ENCODE measurements at places on chromosomes 12 and 14.

DNA sequence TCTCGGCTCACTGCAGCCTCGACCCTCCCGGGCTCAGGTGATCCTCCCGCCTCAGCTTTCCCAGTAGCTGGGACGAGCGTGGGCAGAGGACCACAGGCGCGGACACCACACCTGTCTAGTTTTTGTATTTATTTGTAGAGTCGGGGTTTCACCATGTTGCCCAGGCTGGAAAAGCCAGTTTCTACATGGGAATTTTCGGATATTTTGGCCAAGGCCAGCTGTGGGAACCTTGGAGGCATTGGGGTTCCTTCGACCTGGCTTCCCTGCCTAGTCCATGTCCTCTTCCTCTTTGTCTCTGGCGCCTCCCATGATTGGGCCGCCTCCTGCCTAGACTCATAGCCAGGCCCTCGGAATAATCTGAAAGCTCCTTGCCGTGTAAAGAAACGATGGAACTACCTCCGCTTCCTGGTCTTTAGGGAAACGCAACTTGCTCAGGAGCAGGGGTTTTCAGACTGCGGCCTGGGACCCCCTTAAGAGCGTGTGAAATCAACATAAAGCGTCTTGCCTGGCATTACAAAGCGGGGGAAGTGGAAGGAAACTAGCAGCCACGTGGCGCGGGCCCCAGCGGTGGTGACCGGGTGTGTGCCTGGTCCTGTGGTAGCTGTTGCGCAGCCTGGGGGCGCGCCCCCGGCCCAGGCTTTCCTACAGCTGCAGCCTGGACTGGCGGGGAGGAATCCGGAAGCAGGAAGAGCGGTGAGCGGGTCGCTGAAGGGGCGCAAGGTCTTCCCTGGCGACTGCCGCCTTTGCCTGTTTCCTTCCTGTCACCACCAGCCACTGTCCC is 1.4 kb upstream of the HSP90AA1 start:
- DNase-seq: no peak

DNA sequence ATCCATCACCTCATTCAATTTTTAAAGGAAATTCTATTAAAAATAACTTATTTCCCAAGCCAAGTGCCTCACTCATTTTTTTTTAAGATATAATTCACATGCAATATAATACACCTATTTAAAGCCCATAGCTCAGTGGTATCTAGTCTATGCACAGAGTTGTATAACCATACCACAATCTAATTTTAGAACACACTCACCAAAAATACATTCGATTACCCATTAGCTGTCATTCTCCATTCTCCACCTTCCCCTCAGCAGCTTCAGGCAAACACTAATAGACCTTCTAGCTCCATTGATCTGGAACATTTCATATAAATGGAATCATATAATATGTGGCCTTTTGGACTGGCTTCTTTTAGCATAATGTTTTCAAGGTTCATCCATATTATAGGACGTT is 49.5 kb downstream of the CLMN start:
- no peak for DNase-seq

GRCh38 chr12:76943008-76943407 is 64.2 kb upstream of the CSRP2 start:
- DNase-seq: no peak

GRCh38 chr12:52644078-52644415 is 8.0 kb downstream of the KRT2 start:
- no peak for DNase-seq

DNA sequence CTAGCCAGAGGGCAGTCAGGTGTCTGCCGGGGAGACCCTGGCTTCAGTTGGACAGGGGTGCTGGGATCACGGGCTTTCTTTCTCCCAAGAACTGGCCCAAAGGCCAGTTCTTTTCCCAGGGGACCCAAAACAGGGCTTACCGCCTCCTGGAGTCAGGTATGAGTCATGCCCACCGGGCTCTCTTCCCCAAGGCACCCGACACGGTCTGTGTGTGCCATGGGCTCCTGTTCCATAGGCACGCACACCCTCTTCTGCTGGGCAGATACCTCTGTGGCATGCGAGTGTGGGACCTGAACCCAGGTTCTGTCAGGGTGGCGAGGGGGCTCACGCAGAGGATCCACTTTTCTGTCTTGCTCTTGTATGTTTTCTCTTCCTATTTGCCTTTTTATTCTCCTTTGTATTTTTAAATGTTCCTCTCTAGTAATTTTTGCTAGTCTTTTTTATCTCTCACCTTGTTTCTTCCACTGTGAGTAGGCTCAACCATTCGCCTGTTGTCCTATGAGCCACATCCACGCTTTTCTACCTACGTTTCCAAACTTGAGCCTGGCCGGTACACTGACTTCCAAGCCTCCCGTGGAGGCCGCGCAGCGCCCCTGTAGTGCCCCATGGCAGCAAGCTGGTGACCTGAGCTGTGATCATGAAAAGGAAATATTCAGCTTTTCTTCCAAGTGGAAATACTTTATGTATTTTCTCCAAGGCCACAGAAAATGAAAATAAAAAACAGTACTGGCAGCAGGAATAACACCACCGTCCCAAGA is 362.2 kb downstream of the CACNA1C start:
- DNase-seq: no peak

GRCh38 chr14:39957290-39957689 is 525.1 kb upstream of the FBXO33 start:
- DNase-seq: no peak

GRCh38 chr14:28751467-28752058 is 15.0 kb upstream of the FOXG1 start:
- DNase-seq: peak; percentile 85

DNA sequence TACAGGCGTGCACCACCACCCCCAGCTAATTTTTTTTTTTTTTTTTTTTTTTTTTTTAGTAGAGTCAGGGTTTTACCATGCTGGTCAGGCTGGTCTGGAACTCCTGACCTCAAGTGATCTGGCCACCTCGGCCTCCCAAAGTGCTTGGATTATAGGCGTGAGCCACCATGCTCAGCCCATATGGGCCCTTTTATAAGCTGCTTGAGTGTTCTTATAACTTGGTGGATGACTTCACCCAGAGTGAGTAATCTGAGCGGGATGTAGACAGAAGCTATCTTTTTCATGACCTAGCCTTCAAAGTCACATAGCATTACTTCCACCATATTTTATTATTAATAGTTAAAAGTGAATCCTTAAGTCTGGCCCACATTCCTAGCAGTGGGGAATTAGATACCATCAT is 16.4 kb downstream of the BBOF1 start:
- no peak for DNase-seq

GRCh38 chr14:70654632-70655031 is 12.9 kb downstream of the TTC9 start:
- no peak for DNase-seq

- no peak for DNase-seq
Measured at GRCh38 chr12:26473291-26473690, 277.9 kb downstream of the SSPN start.

DNA sequence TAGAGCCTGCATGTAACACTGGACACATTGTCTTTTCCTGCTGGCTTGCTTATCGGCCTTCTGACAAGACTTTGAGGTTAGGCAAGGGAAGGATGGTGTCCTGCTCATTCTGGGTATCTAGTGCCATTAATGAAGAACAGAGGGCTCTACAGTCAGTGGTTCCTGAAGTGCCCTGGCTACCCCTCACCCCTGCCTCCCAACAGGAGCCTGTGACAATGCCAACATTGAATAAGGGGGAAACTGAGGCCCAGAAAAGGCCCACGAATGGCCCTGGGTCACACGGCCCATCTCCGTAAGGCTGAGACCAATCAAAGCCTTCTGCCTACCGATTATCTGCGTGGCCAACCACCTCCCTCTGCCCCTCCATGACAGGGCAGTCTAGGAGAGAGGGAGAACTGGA is 2.1 kb downstream of the IFI27L2 start:
- DNase-seq: no peak

GRCh38 chr12:32124637-32125036 is 18.0 kb downstream of the BICD1 start:
- no peak for DNase-seq

GRCh38 chr12:79859646-79860045 is 75.3 kb downstream of the PPP1R12A start:
- DNase-seq: no peak

- DNase-seq: no peak
Measured at GRCh38 chr12:121992059-121992879, 29.4 kb upstream of the BCL7A start.

DNA sequence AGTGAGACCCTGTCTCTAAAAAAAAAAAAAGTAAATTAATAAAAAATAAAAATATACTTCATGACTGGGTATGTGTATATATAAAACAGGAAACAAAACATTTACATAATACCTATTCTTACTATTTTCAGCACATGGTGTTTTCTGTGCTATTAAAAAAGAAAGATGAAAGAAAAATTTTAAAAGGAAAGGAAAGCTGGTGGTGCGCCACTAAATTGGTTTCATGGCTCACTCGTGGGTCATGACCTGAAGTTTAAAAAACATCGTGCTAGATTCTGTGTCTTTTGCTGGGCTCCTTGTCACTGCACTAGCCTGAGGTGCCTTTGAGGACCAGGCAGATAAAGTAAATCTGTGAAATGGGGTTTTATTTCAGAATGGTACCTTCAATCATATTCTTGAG is 69.8 kb downstream of the IFT43 start:
- no peak for DNase-seq

DNA sequence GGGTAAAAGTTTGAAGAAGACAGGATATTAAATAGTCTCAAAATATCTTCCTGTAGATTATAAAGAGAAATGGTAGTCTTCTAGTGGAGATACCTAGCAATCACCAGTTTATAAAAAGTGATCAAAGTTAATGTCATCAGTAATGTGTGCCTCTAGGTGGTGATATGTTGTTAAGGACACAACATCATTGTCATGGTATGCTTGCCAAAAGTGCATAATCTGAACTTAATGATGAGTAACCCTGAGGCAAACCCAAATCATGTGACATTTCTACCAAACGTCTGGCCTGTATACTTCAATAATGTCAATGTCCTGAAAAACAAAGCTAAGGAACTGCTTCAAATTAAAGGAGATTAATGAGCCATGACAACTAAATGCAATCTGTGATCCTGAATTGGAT is 214.7 kb downstream of the PHLDA1 start:
- DNase-seq: no peak

- no peak for DNase-seq
Measured at GRCh38 chr12:67450441-67450840, 181.3 kb downstream of the CAND1 start.

- DNase-seq: peak; percentile 43
Measured at GRCh38 chr12:108730365-108731104, 783 bp downstream of the CORO1C start.

- no peak for DNase-seq
Measured at GRCh38 chr12:114339626-114340025, 66.3 kb downstream of the TBX5 start.

DNA sequence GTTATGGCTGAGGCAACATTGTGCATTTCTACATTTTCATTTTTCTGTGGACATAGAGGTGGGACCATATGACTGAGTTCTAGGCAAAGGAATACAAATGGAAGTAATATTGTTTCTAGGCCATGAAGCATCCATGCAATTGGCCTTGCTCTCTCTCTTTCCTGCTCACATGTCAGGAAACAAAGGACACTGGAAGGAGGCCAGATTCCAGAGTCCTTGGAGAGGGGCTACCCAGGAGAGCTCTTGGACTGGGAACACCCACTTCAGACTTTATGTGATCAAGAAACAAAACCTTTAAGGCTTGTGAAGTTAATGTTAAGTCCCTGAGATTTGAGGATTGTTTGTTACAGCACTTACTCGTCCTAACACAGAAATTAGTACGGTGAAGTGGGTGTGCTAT is 32.8 kb downstream of the PDZRN4 start:
- DNase-seq: no peak

DNA sequence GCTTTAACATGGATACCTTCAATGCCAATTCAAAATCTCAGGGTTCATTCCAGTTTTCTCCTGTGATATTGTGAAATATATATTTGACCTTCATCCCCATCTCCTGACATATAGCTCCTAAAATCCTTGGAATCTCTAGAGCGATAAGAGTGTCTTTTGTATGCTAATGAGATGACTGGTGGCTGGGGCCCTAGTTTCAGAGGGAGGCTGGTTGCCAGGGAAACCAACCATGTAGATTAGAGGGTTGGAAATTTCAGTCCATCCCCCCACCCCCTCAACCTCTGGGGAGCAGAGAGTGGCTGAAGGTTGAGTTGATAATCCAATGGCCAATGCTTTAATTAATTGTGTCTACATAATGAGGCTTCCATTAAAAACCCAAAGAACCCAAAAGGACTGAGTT is 59.4 kb downstream of the SDR9C7 start:
- no peak for DNase-seq

DNA sequence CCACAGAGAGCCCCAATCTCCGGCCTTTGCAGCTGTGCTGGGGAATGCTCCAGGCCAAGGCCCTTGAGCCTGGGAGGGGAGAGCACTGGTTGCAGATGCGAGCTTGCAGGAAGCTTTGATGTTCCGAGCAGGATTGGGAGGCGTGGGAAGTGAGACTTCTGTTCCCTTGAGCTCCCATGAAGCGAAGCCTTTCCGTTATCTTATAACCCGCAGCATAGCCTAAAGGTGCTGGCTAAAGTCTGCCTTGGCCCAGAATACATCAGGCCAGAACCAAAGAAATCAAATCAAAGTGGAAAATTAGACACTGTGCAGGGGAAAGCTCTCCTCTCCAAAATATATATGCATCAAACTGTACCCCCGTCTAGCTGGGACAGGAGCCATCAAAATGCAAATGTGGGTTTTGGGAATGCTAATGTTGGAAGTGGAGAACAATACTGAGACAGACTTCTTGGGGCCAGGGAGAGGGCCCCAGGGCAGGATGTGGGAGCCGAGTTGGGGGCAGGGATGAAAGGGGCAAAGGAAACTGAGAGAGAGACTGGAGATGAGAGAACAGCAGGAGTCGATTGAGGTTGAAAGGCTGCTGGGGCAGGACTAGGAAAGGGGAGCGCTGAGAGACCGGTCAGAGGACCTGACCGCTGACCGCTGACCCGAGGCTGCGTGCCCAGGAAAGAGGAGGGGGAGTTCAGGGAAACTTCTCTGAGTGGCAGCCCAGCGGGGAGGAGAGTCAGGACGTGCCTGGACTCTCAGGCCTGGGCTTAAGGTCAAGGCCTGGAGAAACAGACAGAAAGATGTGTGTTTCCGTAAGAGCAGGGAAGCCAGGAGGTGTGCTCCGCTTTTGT is 152.2 kb upstream of the PARP11 start:
- DNase-seq: no peak

DNA sequence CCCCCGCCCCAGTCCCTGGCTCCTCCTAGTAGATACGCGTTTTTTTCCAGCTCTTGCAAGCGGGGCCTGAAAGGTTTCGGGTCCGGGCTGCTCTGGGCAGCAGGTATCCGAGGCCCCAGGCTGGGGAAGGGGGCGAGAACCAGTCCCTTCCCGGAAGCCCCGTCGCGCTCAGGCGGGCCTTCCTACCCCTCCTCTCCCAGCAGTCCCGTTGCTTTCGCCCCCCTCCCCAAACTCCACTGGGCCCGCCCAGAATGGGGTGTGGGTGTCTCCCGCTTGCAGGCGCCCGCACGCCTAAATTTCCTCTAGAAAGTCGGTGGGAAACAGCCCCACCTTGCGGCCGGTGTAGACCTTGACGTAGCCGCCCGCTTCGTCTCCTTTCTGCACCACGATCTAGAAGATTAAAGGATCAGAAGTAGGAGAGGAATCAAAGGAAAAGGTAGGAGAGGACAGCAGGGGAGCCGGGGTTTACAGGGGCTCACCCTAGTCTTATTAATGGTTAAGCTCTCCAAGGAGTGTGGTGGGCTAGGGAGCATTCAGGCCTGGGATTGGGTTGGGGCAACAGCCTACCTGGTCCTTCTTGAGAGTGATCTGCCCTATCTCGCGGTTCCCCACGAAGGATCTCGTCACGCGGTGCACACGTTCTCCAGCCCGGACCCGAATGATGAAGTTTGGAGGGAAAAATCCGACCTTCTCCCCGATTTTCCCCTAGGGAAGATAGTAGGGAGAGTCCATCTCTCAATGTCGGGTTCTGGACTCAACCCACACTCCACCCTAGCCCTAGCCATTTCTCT is 7.3 kb downstream of the STAC3 start:
- peak; percentile 61 for DNase-seq

- DNase-seq: peak; percentile 19
Measured at GRCh38 chr12:6946033-6946919, 2.5 kb downstream of the C12orf57 start.
